Stimulated activated CD8-positive, alpha-beta memory T cell treated with anti-CD3 and anti-CD28 coated beads, Interleukin-7, amount 100 ng/mL, for 1 hour (primary cell): ENCODE measurements at places on chromosomes 6 and 20.

GRCh38 chr20:31705598-31706597 is 16.8 kb downstream of the BCL2L1 start:
- DNase-seq, result no peak

GRCh38 chr6:52620906-52621190 is 44.0 kb upstream of the TRAM2 start:
- no peak for DNase-seq

DNA sequence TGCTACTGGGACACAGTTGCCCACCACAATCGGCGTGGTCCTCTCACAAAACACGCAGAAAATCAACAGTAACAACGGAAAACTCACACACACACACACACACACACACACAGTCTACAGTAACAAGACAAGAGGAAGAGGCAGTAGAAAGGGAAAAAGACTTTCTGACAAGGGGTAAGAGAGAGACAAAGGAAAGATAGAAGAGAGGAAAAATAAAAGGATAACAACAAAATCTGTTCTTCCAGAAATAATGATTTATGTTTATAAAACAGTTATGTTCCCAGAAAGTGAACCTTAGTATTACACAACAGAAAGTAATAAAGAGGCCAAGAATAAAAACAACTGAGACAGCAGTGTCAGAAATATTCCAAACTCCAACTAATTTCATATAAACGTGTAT is 2.9 kb downstream of the RANBP9 start:
- no peak for DNase-seq

GRCh38 chr6:168133168-168133561 is 54.2 kb upstream of the FRMD1 start:
- no peak for DNase-seq

- DNase-seq, result no peak
These were observed 76.8 kb upstream of the DUSP22 start for GRCh38 chr6:215335-216034.
